CD8-positive, alpha-beta T cell (primary cell): ENCODE measurements at places on chromosomes 6 and 20. TPM values are rescaled to one million over a fixed set of nuclear protein-coding genes. Genes with fewer than 3 reads are reported as not detected.

DNA sequence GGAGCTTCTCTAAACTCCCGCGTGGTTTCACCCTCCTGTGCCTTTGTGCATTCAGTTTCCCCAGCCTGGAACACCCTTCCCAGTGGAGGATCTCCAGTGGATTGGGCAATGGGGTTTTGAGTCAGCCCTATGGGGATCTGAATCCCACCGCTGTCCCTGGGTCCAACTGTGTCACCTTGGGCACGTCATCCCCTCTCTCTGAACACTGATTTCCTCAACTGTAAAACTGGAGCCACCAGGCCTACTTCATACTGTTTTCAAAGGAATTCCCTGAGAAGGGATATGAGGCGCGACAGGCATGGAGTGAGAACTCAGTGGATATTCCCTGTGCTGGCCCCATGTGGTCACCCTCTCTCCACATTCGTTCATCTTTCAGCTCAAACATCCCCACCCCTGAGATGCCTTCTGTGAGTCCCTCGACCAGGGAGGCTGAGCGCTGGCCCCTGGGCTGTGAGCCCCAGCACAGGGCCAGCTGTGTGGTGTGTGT is 25.7 kb downstream of the MAFB start:
- DNase-seq: no peak

- no peak for DNase-seq
Measured at GRCh38 chr20:37378785-37379598, 33.1 kb downstream of the SRC start.

DNA sequence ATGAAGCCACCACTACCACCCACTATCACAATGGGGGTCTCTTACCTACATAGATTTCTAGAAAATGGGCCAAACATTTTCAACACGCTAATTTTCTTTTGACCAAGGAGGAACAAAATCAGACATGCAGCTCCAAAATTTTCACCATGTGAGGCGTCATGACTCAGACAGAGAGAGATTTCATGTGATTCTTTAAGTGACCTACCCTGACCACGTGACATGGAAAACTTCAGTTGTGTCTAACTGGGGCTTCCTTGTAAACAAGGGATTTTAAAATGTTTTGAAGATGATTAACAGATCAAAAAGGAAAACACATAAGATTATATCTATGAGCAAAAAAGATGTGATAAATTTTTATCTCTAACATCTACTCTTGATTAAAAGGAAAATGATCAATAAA is 199.2 kb downstream of the TBXT start:
- no peak for DNase-seq

Gene LRFN2
- 0.11 TPM for total RNA-seq

Gene GCNT2
- total RNA-seq: 0.79 TPM

- no peak for DNase-seq
Measured at GRCh38 chr6:146127447-146128215, 98.8 kb downstream of the GRM1 start.
